ENCODE measurements at places on chromosomes 12 and 14.

GRCh38 chr12:47527816-47528215 is 178.0 kb downstream of the RPAP3 start:
- no peak for DNase-seq

- no peak for DNase-seq
Observed at GRCh38 chr12:117404940-117405339, 43.5 kb upstream of the NOS1 start.

DNA sequence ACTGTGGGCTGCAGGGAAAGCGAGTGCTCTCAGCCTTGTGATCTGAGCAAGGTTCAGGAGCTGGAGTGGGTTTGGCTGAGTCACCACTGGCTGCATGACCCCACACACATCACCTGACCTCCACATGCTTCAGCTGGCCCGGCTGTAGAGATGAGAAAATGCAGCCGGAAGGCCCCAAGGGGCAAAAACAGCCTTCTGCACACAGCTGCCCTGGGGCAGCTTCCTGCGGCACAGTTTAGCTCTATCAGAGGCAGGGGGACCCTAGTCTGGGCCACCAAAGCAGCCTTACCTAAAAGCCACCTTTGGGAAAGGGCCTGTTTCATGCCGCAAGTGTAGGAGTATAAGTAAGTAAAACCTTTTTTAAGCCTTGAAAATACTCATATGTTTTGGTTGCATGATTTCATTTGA is 123.3 kb downstream of the SSPN start:
- no peak for DNase-seq

GRCh38 chr12:89971880-89972279 is 263.2 kb upstream of the ATP2B1 start:
- no peak for DNase-seq

DNA sequence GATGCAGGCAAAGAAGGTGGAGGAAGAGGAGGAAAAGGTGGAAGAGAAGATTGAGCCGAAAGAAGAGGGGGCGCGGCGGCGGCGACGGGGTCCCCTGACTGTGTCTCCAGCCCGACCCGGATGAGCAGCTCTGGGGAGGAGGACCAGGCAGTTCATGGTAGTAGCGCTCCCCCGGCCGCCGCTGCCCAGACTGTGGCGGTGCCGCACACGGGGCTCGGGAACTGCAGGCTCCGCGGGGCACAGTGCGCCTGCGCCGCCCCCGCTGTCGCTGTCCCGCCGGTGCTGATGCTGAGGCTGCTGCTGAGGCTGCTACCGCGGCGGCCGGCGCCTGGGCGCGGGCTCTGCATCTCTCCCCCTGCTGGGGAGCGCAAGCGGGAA is at the start of gene KCNH5:
TSS of gene KCNH5 (minus strand) at position 225 of the 378 bp plus-strand sequence. CDS start 272 bp downstream, outside the sequence.
- peak; percentile 48 for DNase-seq

DNA sequence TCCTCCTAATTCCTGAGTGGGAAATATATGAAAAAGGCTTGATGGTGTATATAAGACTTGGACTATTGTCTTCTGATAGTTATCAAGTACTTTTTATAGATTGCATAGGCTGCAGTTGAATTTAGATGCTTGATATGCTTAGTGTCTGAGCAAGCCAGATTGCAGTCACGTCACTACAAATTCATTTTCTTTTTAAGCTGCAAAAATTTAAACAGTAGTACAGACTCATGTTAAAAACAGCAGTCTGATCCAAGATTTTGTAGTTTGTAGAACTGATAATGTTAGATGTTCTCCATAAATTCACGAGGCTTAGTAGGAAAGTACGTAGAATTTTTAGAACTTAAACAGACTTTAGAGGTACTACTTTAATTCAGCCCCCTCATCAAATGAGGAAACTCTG is 126.4 kb downstream of the GPR135 start:
- DNase-seq: no peak

GRCh38 chr14:105889666-105890473 is 363.5 kb downstream of the TMEM121 start:
- DNase-seq: no peak

DNA sequence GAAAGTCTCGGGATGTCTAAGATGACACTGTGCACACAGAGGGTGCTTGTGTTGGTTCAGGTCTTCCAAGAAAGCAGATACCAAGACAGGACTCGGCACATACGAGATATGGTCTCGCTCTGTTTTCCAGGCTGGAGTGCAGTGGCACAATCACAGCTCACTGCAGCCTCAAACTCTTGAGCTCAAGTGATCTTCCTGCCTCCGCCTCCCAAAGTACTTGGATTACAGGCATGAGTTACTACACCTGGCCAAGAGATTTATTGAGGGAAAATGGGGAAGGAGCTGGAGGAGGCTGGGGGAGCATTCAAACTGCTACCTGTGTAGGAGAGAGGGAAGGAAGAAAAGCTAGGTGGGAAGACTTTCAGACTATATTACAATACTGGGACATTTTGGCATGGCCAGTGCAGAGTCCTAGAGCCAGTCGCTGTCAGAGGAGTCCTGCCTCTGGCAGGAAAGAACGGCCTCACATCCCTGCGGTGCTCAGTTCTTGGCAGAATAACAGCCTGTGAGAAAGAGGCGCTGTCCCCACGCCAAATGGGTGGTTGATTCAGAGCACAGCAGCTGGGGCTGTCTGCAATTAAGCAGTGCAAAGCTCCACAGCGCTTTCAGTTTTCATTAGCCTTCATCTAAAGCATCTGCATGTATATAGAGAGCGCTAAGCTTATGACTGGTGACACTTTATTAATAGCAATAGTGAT is 18.3 kb downstream of the SLC17A8 start:
- DNase-seq: peak; percentile 28

DNA sequence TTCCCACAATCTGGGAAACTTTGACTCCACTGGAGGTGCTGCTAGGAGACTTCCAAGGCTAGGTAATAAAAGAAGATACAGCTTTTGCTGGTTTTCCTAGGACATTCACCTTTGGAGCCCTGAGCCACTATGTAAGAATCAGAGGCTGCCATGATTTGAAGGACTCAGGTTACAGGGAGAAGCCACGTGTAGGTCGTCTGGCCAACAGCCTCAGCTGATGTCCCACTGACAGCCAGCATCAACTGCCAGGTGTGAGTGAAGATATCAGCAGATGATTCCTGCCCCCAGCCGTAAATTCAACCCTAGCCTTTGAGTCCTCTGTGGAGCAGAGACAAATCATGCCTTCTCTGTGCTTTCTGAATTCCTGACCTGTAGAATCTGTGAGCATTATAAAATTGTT is 27.0 kb downstream of the SMOC1 start:
- DNase-seq: no peak

DNA sequence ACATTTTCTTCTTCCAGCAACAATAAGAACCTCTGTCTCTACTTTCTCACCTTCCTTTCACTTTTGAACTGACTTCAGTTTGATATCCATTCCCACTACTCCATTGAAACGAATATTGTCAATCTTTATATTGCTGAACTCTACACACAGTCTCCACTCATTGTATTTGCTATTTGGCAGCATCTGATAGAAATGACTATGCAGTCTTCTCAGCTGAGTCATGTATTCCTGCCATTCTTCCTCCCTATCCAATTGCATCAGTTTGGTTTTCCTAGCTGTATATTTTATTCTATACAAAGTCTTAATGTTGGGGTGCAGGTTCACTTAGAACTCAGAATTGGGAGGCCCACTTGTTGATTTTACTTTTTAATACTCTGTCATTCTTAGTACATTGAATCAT is 107.5 kb upstream of the CPNE8 start:
- DNase-seq: no peak

GRCh38 chr12:130011611-130012385 is 108.0 kb upstream of the TMEM132D start:
- DNase-seq: no peak

DNA sequence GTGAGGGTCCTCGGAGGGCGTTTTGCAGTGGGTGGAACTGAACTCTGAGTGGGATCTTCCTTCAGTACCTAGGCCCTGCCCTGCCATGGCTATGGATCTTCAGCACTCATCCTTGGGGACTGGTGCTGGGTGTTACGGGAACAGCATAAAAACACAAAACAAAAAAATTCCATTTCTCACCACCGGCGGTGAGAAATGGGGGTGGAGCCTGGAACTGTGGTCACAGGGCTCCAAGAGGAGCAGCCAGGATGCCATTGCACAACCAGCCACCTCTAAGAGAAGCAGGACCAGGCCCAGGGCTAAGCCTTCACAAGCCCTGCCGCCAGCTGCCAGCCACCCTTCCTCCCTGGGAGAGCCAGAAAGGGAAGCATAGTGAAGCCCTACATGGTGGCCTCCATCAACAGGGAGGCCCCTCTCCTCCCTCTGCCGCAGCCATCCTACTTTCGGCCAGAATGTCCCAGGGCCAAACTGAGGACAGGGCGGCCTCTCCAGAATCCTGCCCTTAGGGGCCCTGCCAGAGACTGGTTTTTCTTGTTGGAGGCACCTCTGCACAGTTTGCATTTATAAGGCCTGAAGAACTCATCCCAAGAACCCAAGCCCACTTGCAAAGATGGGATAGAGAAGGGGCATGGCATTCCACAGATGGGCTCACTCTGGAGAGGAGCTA is 76.5 kb downstream of the VCPKMT start:
- no peak for DNase-seq

GRCh38 chr12:132305991-132306884 is 23.2 kb downstream of the GALNT9 start:
- no peak for DNase-seq

- no peak for DNase-seq
Observed at GRCh38 chr14:68468437-68469207, 324.2 kb downstream of the ZFP36L1 start.

DNA sequence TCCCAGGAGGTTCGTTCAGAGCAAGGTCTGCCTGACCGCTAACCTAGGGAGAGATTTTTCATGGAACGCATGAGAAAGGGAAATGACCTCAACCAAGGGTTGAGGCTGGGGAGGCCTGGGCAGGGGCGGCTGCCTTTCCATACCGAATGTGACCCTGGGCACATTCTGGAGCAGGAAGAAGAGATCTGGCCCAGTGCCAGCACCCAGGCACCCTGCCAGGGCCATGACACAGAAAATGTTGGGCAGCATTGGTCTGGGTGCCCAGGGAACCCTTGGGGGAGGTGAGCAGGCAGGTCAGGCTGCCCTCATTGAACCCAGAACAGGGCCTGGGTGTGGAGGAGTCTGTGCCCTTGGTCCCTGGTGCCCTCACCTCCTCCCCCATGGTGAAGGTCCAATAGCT is 106.8 kb downstream of the CALM1 start:
- peak; percentile 23 for DNase-seq

DNA sequence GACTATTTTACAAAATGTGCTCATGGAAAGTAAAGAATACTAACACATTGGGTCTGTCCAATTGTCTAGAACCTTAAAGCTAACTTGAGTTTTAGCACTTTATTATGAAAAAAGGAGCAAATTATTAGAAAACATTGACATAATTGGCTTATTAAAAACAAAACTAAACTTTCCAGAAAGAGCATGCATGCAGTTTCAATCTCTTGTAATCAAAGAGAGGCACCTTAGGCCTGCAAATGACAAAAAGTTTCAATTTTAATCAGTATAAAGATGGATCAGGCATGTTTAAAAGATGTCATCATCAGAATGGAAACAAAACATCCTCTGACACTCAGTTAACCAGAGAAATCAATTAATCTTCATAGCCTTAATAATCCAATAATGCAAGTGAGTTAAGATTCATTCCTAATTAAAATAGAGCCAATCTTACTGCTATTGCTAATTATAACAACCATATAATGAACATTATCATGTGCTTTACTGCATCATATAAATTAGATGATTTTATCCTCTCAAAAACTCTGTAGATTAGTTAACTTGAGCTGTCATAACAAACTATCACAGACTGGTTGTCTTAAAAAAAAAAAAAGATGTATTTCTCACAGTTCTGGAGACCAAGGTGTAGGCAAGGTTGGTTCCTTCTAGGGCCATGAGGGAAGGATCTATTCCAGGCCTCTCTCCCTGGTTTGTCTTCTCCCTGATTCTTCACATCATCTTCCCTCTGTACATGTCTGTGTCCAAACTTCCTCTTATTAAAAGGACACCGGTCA is 131.4 kb downstream of the RPAP3 start:
- DNase-seq: no peak

- DNase-seq: no peak
Observed at GRCh38 chr14:62322216-62322615, 560.0 kb downstream of the SNAPC1 start.

All from NCI-H774 (cell line).